ENCODE measurements at places on chromosomes 6 and 20. TPM values are rescaled to one million over a fixed set of nuclear protein-coding genes. Genes with fewer than 3 reads are reported as not detected.

DNA sequence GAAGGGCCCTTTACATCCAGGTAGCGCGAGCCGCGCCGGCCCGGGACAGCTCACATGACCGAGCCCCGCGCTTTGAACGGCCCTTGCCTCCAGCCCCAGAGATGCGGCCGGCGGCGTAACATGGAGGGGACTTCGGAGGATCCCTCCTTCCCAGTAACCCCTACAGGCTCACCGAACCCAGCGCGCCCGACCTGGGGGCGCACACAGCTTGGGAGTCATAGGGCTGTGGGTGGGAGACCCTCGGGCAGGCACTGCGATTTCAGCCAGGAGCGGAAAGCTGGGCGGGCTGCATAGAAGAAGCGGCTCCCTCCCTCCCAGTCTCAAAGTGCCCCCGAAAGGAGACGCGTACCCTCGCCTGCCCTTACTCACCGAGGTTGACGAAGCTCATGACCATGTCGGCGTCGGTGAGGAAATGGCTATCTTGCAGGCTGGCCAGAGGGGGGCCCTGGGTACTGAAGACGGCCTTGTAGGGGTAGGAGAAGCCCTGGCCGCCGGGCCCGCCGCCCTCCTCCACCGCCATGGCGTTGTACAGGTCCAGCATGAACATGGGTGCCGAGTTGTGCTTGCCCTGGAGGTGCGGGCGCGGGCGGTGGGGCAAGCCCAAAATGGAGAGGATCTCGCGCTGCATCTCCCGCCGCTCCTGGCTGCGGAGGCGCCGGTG, 975 bp downstream of the BMP7 start:
- H3K4me1 ChIP-seq, result no peaks in the 10 kb centered on the region
- no peak overlapping the region for H3K27ac ChIP-seq
- H3K4me3 ChIP-seq, result peak overlapping the region; percentile 29
- H3K27me3 ChIP-seq, result peaks cover 71% of the 10 kb centered on the region
- DNase-seq, result no peak
- no peaks in the 10 kb centered on the region for H3K36me3 ChIP-seq

DNA sequence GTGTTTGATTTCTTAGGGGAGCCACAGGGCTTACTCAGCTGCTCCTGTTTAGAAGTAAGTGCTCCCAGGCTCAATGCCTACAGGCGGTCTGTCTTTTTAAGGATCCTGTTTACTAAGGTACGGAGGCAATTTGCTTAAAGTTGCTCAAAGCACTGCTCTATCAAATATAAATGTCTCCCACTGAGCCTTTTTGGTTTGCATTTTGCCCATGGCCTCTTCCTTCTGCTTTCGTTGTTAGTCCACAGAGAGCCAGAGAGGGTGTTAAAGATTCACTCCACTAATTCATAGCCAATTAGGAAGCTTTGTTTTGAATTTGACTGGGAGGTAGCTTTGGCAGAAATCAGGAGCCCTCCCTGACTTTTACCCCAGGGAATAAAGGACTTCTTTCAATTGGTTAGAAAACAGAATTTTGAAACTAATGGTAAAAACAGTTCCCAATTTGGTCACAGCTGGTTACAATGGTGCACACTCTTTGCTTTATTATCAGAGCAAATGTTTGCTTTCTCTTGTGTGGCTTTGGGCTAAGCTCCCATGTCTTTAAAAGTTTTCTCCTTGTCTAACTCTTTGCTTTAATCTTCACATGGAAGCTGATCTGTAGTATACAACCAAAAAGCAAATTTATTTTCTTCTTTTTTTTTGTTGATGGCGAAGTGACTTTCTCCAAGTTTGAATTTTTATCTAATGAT, 126.2 kb downstream of the IMPG1 start:
- no peak overlapping the region for H3K4me3 ChIP-seq
- no peak for DNase-seq
- H3K27ac ChIP-seq, result no peak overlapping the region
- H3K36me3 ChIP-seq, result no peaks in the 10 kb centered on the region
- H3K4me1 ChIP-seq, result no peaks in the 10 kb centered on the region

ZNF335 gene
- 19.1 TPM for total RNA-seq

DNA sequence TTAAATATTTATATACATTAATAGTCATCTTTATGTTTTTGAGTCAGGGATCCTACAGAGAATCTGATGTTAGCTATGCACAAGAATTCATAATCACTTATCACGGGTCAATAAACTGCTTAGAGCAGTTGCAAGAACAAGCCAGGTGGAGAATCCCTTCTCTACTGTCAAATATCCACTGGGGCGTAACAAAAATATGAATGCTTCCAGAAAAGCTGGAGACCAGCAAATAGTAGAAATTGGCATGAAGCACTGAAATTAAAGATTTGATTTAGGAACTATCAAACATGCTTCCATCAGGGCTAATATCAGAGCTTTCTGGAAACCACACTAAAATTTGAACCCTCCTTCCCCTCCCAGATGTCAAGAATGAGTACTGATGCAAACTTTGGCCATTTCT, 37.3 kb downstream of the ADGRG6 start:
- no peak overlapping the region for H3K4me3 ChIP-seq
- H3K27me3 ChIP-seq, result no peaks in the 10 kb centered on the region
- H3K27ac ChIP-seq, result no peak overlapping the region
- no peak for DNase-seq
- no peaks in the 10 kb centered on the region for H3K36me3 ChIP-seq

- no peak for DNase-seq
- no peak overlapping the region for H3K4me3 ChIP-seq
Observed at GRCh38 chr20:5180933-5181332, 54.1 kb downstream of the CDS2 start.

- no peaks in the 10 kb centered on the region for H3K36me3 ChIP-seq
- no peaks in the 10 kb centered on the region for H3K27me3 ChIP-seq
- no peak for DNase-seq
- H3K4me1 ChIP-seq, result no peaks in the 10 kb centered on the region
- no peak overlapping the region for H3K4me3 ChIP-seq
Observed at GRCh38 chr20:42373049-42373448, 754.9 kb upstream of the CHD6 start.

DNA sequence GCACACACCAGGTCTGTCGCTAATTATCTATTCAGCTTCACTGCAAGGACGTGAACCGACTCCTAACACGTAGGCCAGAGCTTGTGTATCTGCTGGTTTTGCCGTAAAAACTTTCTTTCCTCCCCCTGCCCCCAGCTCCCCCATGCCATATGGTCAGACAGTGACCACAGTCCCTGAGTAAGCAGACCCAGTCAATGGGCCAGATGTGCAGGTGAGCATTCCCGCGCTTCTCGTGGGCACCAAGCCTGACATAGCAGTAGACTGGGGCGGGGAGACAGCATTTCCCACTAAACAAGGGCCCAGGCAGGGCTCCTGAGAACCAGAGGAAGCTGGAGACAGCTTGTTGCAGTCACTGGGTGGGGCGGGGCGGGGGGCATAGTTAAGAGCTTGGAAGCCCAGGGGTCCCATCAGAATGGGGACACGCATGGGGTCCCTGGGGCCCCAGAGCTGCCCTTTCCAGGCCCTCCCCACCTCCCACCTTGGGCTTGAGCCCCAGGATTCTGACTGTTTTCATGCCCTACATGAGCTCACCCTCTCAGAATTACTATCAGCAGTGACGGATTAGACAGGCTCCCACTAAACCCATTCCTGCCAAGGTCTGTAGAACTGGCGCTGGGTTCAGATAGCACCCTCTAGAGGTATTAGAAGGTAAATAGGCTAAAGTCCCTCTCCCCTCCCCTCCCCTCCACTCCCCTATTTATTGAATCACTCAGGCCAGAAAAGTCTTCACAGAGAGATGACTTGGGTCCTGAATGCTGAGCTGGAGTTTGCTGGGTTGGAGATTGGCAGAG, 51.8 kb downstream of the CDH26 start:
- H3K27me3 ChIP-seq, result no peaks in the 10 kb centered on the region
- no peaks in the 10 kb centered on the region for H3K36me3 ChIP-seq
- no peaks in the 10 kb centered on the region for H3K4me1 ChIP-seq

- H3K27me3 ChIP-seq, result no peaks in the 10 kb centered on the region
- no peak overlapping the region for H3K4me3 ChIP-seq
- no peak for DNase-seq
Observed at GRCh38 chr6:14275493-14275851, 157.9 kb downstream of the CD83 start.

GRCh38 chr6:82410151-82410648, 46.6 kb downstream of the TPBG start:
- no peak for DNase-seq
- H3K4me3 ChIP-seq, result no peak overlapping the region
- H3K36me3 ChIP-seq, result no peaks in the 10 kb centered on the region
- no peak overlapping the region for H3K27ac ChIP-seq

DNA sequence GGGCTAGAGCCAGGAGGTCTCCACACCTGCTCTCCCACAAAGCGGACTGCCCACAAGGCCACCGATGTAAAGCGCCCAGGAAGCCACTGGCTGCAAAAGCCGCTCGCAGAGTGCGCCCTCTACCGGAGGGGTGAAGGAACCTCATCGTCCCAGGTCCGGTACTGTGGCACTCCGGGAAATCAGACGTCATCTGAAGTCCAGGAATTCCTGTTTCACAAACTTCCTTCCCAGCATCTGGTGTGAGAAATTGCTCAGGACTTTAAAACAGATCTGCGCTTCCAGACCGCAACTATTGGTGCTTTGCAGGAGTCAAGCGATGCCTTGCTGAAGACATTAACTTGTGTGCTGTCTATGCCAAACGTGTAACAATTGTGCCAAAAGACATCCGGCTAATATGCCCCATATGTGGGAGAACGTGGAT, 115.1 kb upstream of the ARID1B start:
- no peak overlapping the region for H3K4me3 ChIP-seq
- no peaks in the 10 kb centered on the region for H3K4me1 ChIP-seq
- no peaks in the 10 kb centered on the region for H3K36me3 ChIP-seq
- H3K27me3 ChIP-seq, result no peaks in the 10 kb centered on the region
- DNase-seq, result peak; percentile 69
- no peak overlapping the region for H3K27ac ChIP-seq

RAD21L1 gene
- total RNA-seq, result not detected

SAMD10 gene
- 4.3 TPM for total RNA-seq

DNA sequence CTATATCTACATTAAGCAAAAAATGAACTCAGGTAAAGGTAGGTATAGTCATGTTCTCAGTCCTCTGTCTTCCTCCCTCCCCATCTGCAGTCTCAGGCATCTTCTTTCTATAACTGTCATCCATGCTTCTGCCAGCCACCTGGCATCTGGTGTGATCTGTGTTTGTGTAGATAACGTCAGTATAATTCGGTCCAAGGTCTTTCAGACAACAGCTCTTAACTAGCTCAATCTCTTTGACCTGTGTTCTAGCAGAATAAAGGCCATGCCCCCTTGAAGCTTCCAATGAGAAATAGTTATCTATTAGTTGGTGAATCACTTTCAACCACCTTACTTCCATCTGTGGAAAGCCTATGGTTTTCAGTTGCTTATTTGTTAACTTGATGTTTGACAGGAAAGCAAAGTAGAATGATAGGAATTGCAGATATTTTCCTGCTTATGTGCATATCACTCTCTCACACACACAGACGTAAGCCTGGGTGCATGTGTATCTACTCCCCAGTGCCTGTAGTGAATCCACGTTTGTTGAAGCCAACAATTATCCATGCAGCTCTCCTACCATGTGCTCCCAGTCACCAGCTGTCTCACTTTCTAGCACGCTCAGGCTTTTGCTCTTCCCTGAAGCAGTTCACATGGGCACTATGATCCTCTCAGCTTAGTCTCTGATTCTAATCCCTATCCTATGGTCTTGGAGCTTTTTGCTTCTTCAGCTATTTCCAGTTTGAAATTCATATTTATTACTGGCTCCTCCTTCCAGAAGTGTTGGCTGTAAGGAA, 433.7 kb upstream of the MANEA start:
- H3K4me3 ChIP-seq, result no peak overlapping the region
- no peaks in the 10 kb centered on the region for H3K36me3 ChIP-seq
- no peak overlapping the region for H3K27ac ChIP-seq
- H3K4me1 ChIP-seq, result no peaks in the 10 kb centered on the region
- DNase-seq, result no peak

CDC40 gene
- 20.5 TPM for total RNA-seq

GRCh38 chr20:5172903-5173463, 46.2 kb downstream of the CDS2 start:
- peaks cover 35% of the 10 kb centered on the region for H3K36me3 ChIP-seq
- H3K4me3 ChIP-seq, result no peak overlapping the region
- no peak for DNase-seq

DNA sequence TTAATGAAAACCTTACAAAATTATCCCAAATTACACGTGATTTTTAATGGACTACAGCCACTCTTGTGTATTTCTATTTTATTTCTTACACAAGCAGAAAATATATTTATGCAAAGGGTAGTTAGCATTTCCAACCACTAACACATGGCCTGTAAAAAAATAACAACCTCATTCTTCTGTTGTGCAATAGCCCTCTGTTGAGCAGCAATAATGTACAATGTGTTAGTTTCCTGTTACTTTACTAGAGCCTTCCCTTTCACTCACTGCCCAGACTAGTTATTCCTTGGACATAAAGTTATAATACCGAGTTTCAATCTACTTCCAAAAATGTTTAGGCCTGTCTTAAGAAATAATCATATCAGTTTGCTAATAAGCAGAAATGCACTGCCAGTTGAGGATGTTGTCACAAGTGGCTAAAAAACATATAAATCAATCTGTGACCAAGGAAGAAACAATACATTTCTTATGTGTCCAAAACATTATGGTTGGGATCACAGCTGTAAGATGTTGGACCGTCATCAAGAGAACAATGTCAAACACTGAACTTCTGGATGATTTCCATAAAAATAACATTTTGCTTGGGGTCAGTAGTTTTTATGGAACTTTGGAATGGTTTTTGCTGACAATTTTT, 73.6 kb upstream of the RNF146 start:
- no peaks in the 10 kb centered on the region for H3K27me3 ChIP-seq
- DNase-seq, result no peak
- no peaks in the 10 kb centered on the region for H3K36me3 ChIP-seq
- H3K4me1 ChIP-seq, result peaks cover 20% of the 10 kb centered on the region
- no peak overlapping the region for H3K4me3 ChIP-seq

GRCh38 chr6:126446248-126446647, 106.3 kb downstream of the CENPW start:
- no peak overlapping the region for H3K27ac ChIP-seq
- no peak overlapping the region for H3K4me3 ChIP-seq
- no peaks in the 10 kb centered on the region for H3K4me1 ChIP-seq
- no peaks in the 10 kb centered on the region for H3K36me3 ChIP-seq
- no peak for DNase-seq
- no peaks in the 10 kb centered on the region for H3K27me3 ChIP-seq

- H3K4me3 ChIP-seq, result no peak overlapping the region
- H3K27me3 ChIP-seq, result no peaks in the 10 kb centered on the region
- DNase-seq, result no peak
Observed at GRCh38 chr20:25654487-25654886, 30.7 kb upstream of the NANP start.

Data from upper lobe of right lung (tissue), 1 donor.